ENCODE measurements at places on chromosomes 3 and 15. TPM values are rescaled to one million over a fixed set of nuclear protein-coding genes. Genes with fewer than 3 reads are reported as not detected.

The ZNF662 gene
- 8.2 TPM for total RNA-seq

The PIERCE2 gene
- 2.6 TPM for total RNA-seq

The FRMD5 gene
- total RNA-seq = not detected

The GMPS gene
- total RNA-seq = 37.6 TPM

The ATP13A4 gene
- 6.2 TPM for total RNA-seq

The CFAP20DC gene
- 2.4 TPM for total RNA-seq

The RMDN3 gene
- total RNA-seq = 35.4 TPM

The SEMA7A gene
- total RNA-seq = 1.3 TPM

The ACTC1 gene
- 1.6 TPM for total RNA-seq

The OSTN gene
- not detected for total RNA-seq

The GOLGA8R gene
- total RNA-seq = 4.5 TPM

The CLDN11 gene
- total RNA-seq = 48.4 TPM

The SNX4 gene
- total RNA-seq = 51.4 TPM

The EPHA6 gene
- 1.2 TPM for total RNA-seq

The MST1R gene
- total RNA-seq = 7.5 TPM

The CASR gene
- not detected for total RNA-seq

The TM4SF18 gene
- 25.9 TPM for total RNA-seq

The OCA2 gene
- 0.59 TPM for total RNA-seq

The CNTN4 gene
- total RNA-seq = 16.7 TPM

The CPNE9 gene
- total RNA-seq = not detected

The HDAC11 gene
- 21.7 TPM for total RNA-seq

The EIF2B5 gene
- total RNA-seq = 62.3 TPM

The TMEM212 gene
- total RNA-seq = not detected

The CHRFAM7A gene
- total RNA-seq = 0.80 TPM

The CADPS gene
- total RNA-seq = 0.15 TPM
